Right forelimb (tissue), 1 donor: ENCODE measurements at places on chromosomes 5 and 9.

GRCh38 chr9:134391319-134392231 is 65.3 kb downstream of the RXRA start:
- DNase-seq = no peak

DNA sequence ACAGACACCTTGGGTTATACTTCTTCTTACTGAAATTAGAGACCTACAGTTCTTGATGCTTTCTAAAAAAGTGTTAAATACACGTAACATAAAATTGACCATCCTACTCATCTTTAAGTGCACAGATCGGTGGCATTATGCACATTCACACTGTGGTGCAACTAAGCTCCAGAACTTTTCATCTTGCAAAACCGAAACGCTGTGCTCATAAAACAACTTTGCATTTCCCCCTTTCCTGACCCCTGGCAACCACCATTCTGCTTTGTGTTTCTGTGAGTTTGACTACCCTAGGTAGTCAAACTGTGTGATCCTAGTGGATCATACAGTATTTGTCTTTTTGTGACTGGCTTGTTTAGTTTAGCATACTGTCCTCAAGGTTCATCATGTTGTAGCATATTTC is 3.9 kb downstream of the MVB12B start:
- DNase-seq = no peak

GRCh38 chr5:155605920-155606319 is 592.4 kb downstream of the KIF4B start:
- no peak for DNase-seq

DNA sequence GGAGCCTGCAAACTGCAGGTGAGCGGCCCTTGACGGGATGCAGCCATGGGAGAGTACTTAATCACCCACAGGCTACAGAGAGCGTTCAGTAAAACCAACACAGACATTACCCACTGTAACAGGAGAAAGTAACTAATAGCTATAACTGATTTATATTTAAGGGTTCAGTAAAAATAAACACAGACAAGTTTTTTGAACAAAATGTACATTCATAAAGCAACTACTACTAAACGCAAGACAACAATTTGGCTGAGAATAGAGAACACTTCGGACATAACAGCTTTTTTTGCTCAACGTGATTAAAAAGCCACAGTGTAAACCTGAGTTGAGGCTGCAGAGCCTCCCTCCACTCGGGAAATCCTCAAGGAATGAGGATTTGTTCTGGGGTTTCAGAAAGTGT is 61.7 kb downstream of the LIFR start:
- DNase-seq = no peak

DNA sequence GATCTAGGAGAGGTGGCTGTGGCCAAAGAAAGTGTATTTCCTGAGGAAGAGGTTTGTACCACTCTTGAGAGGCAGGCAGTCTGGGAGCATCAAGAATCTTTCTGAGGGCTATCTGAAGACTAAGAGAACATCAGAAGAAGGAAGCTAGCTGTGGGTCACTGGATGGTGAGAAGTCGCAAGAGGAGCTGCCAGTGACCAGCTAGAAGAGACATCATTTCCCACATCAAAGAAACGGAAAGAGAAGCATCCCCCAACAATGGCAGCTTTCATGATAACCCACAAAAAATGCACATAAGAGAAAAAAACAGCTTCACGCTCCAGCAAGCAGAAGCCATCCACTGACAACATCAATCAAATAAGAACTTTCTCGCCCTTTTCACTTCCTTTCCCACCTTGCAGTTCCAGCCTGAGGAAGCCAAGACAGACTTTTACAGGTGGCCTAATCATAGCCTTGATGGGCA is 25.0 kb upstream of the CEP78 start:
- no peak for DNase-seq

DNA sequence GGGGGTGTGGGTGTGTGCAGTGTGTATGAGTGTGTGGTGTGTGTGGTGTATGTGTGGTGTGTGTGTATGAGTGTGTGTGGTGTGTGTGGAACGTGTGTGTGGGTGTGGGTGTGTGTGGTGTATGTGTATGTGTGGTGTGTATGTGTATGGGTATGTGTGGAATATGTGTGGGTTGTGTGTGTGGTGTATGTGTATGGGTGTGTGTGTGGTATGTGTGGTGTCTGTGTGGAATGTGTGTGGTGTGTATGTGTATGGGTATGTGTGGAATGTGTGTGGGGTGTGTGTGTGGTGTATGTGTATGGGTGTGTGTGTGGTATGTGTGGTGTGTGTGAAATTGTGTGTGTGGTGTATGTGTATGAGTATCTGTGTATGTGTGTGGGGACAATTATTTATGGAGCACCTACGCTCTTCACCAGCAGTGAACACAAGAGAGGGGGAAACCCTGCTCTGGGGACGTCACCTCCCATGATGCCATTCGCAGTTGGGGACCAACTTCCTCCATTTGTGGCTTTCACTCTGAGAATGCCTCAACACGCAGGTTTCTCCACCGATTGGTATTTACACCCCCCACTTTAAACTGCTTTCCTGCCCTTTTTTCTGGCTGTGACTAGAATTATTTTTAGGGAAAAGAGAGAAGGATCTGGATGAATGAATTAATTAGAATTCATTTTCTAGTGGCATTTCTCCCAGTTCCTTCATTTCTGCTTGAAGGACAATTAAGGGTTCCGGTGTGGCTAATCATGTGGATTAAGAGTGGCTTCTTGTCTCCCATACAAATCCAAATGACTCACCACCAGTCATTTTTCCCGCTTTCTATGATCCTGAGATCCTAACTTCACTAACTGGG is 238.1 kb downstream of the ROR2 start:
- DNase-seq = no peak

GRCh38 chr9:111356481-111357244 is 26.6 kb upstream of the OR2K2 start:
- DNase-seq = peak; percentile 54

DNA sequence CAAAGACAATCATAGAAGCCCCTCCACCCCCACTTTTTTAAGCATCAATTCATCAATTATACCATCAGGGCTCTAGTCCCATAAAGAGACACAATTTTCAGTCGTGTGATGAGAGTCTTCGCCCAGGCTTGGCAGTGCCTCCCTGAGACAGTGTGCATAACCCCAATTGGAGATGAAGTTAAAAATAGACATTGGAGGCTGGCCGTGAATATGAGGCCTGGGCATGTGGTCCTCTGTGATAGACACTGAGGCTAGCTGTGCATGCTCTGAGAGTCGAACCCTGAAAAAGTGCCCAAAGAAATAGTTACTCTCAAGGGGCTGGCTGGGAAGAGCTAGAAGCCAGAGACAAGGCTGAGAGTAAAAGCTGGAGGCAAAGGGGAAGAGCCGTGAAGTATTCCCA is 248.6 kb upstream of the NR4A3 start:
- no peak for DNase-seq

- DNase-seq = no peak
Observed at GRCh38 chr5:45262061-45262590, 434.1 kb downstream of the HCN1 start.

DNA sequence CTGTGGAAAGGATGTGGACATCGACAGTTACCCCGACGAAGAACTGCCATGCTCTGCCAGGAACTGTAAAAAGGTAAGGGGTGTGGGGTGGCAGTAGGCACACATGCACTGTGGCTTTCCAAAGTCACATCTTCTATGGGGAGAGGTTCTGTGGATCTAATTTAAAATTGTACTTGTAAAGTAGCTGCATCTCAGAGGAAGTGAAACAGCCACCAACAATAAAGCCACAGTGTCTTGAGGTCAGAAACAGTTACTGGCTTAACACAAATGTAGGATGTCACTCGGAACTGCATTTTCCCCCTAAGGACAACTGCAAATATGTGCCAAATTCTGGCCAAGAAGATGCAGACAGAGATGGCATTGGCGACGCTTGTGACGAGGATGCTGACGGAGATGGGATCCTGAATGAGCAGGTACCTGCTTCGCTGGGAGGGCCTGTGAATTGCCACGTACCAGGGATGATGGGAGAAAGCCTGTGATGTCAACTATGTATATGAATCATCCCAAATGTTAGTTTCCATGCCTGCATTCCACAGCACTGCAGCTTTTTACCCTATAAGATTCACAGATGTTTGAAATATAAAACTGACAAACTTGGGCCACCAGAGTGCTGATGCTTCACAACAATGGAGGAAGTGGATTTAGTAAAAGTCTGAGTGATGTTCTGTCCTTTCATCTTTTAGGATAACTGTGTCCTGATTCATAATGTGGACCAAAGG is 35.3 kb downstream of the THBS4 start:
- no peak for DNase-seq

DNA sequence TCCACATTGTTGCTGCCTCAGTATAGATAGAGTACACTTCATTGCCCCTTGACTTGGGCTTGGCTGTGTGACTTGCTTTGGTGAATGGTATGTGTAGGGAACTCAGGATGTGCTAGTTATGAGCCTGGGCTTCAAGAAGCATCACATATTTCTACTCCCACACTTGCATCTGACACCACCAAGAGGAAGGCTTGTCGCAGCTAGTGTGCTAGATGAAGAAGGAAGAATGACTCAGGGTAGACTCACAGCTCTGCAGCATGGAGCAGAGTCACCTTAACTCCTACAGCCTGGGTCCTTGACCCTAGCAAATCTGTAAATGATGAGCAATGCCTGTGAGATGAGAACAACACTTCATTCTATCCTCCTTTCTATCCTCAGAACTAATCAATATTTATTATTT is 261.8 kb downstream of the ASTN2 start:
- DNase-seq = no peak

DNA sequence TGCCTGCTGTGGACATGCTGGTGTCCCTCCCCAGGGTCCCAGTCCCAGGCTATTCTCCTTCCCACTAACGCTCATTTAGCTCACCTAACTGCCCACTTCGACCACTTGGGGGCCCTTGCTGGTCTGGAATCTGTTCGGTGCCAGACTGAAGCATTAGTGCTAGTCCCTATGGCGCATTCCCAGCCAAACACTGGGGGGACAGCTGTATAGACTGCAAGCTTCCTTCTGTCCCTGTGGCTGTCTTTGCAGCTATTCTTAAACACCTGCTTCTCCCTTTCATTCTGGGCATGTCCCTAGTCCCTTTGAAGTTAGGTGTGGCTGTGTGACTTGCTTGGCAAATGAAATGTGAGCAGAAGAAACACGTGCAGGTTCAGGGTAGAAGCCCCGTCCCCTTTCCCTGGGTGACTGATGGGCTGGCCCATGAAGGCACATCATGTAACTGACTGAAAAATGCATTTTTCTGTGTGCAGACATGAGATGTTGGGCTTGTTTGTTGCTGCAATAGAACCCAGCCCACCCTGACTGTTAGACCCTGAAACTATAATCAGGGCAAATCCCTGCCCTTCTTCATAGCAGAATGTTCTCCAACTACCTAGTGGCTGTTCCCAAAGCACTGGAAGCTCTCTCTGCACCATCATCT is 134.4 kb downstream of the BARX1 start:
- no peak for DNase-seq

GRCh38 chr9:101445353-101446029 is 9.9 kb upstream of the ALDOB start:
- no peak for DNase-seq

DNA sequence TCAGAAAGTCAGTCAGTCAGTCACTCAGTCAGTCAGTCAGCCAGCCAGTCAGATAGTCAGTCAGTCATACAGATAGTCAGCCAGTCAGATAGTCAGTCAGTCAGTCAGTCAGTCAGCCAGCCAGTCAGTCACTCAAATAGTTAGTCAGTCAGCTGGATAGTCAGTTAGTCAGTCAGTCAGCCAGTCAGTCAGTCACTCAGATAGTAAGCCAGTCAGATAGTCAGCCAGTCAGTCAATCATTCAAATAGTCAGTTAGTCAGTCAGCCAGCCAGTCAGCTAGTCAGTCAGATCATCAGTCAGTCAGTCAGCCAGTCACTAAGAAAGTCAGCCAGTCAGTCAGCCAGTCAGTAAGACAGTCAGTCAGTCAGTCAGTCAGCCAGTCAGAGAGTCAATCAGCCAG is 477.1 kb downstream of the AGTPBP1 start:
- no peak for DNase-seq

- DNase-seq = peak; percentile 77
Observed at GRCh38 chr5:16552666-16553343, 64.0 kb downstream of the RETREG1 start.

- DNase-seq = no peak
Observed at GRCh38 chr5:56327809-56328208, 94.7 kb upstream of the ANKRD55 start.

GRCh38 chr5:157602505-157602904 is 26.9 kb upstream of the ADAM19 start:
- no peak for DNase-seq

DNA sequence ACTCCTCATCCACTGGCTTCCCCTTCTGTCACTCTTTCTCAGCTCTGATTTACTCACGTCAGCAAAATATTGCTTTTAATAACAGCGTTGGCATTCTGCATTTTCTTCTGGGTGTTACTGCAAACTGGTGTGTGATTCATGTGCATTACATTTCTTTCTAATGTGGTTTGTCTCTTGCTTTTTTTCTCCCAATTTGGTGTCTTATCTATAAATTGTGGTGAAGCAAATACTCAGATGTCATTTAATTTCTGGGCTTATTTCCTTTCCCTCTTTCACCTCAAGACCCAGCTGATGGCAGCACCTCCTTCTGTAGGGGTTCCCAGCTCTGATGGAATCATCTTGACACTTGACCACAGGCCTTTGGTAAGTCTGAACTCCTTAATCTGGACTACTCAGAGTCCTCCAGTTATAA is 180.7 kb upstream of the ZNF618 start:
- peak; percentile 2 for DNase-seq

DNA sequence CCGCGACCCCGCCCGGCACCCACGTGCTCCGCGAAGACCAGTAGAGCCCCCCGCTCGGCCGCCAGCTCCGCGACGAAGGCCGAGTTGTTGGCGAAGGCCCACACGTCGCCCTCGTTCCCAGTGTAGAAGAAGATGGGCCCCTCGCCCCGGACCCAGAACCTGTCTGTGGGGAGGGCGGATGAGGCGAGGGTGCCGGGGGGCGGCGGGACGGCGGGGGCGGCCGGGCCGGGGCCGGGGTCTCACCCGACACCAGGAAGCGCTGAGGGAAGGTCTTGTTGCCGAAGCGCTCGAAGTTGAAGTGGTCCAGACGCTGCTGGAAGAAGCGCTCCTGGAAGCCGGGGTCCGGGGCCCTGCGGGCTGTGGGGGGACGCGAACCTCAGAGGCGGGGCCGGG is 317 bp downstream of the DPP7 start:
- DNase-seq = no peak
